ENCODE measurements at places on chromosomes 1 and 21.

DNA sequence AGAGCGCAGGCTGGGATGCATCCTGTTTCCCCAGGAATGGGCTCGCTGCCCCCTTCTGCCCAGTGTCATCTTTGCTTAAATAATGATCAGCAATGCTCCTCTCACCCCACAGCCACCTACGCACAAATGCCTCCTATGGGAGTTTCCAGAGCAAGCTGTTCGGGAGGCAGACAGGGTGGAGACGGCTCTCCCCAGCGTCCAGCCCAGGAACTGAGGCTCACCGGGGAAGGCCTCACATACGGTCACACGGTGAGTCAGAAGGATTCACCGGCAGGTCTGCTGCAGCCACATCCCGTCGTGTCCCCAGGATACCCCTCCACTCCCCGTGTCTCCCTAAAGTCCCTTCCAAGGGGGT, 40.3 kb upstream of the RUNX3 start:
- DNase-seq = no peak

DNA sequence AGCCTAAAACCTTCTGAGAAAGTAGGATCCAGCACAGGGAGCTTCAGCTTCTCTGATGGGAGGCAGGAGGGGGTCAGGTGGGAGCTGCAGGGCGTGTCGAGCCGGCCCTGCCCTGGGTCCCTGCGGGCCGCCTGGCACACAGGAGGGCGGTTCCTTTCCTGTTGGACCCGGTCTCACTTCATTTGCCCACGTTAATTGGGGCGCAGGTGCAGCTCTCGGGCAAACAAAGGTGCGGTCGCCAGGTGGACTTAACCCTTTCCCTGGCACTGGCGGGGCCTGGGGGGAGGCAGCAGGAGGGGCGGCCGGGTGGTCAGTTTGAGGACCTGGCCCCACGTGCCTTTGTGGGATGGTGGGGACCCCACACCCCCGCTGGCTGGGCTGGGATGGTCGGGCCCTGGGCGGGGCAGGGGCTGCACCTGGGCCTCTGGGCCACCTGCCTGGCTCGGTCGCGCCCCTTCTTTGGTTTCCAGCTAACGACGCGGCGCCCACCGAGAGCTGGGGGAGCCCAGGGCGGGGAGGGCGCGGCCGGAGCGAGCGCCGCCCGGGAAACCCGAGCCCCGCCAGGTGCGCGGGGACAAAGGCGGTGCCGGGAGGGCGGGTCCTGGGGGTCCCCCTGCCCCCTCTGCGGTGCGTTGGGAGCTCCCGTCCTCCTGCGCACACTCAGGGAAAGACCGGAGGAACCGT, 20.8 kb upstream of the C1orf159 start:
- no peak for DNase-seq

- DNase-seq = no peak
Observed at GRCh38 chr1:110487726-110488125, 31.2 kb downstream of the KCNA10 start.

DNA sequence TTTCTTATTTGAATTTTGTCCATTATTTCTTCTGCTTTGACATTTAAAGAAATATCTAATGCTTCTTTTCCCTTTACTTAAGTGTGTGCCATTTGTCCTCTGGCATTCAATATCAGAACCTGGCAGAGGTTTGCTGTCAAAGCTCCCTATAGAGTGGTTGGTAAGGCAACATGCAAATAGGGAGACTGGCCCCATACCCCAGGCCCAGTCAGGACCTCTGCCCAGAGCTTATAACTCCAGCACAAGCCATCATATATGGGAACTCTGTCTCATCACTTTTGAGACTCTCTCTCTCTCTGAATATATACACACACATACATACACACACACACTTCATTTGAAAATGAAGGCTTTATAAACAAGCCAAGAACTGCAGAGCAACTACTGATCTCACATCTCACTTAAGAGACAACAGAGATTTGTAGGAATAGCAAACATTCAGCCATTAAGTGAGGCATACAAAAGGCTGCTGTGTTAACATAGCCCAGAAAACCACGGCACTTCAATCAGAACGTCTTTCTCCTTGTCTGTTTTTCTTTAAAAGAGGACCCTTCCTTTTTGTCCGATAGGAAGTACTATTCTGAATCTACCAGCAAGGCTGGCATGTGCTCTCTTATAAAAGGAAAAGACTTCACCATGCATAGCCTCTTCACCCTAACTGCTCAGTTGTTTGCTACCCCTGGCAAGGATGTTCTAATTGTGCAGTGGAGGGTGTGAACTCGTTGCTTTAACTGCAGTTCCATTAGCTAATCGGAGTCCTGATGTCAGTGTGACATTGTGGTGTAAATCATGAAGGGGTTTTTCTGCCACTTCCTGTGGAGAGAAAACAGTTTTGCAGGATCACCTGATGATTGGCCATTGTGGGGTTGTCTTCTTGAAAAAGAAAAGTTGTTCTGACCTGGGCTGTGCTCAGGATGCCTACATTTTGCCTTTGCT, 101.7 kb downstream of the NR5A2 start:
- DNase-seq = no peak

DNA sequence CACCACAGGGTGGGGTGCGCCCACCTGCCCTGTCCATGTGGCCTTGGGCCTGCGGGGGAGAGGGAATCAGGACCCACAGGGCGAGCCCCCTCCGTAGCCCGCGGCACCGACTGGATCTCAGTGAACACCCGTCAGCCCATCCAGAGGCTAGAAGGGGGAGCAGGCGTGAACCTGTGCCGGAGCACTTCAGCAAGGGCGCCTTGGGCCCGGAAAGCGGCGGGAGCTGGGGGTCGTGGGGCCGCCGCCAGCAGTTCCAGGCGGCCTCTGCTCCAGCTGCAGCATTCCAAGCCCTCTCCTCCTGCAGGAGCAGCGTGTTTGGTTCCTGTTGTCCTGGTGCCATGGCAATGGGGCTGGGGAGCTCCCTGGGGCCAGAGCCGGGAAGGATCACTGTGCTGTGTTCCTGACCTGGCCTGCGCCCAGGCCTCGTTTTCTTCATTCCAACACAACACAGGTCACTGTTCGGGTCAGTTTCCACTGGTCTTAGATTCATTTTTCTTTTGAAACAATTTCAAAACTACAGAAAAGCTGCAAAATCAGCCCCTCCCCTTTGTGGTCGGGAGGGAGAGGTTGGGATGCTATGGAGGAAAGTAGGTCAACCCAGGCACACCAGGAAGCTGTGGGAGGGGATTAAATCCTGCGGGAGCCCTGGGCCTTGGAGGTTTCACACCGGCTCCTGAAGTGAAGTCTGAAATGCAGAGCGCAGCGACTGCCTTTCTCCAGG, 18.8 kb downstream of the SLX9 start:
- DNase-seq = no peak

- no peak for DNase-seq
Observed at GRCh38 chr21:31878831-31879230, 6.0 kb downstream of the HUNK start.

DNA sequence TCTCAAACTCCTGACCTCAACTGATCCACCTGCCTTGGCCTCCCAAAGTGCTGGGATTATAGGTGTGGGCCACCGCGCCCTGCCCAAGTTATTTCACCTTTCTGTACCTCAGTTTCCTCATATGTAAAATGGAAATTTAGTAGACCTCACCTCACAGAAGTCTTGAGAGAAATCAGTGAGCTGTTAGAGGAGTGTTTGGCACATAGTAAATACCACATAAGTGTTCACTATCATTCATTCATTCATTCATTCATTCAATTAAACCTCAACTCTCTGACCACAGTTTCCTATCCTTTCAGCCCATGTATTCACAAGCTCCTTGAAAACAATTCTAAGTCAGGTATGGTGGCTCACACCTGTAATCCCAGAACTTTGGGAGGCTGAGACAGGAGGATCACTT, 3.8 kb upstream of the FGR start:
- no peak for DNase-seq

GRCh38 chr1:17128361-17128760, 9.1 kb upstream of the PADI2 start:
- DNase-seq = no peak

DNA sequence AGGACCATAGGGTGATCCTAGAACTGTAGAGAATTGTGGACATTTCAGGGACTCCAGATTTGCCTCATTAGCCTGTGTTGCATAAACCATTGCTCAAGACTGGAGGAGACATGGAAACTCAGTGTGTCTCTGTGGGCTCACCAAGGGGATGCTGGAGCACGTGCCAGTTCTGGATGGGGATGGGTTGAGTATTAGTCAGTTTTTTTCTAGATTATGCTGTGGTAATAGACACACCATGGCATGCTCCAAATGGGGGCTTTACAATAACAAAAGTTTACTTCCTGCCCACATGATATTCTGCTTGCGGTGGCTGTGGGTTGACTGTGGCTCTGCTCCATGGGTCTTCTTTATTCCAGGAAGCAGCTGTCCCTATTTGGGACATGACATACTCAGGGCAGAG, 125.4 kb downstream of the FOXD2 start:
- DNase-seq = no peak

- no peak for DNase-seq
Observed at GRCh38 chr21:41890355-41890754, 11.2 kb upstream of the PRDM15 start.

DNA sequence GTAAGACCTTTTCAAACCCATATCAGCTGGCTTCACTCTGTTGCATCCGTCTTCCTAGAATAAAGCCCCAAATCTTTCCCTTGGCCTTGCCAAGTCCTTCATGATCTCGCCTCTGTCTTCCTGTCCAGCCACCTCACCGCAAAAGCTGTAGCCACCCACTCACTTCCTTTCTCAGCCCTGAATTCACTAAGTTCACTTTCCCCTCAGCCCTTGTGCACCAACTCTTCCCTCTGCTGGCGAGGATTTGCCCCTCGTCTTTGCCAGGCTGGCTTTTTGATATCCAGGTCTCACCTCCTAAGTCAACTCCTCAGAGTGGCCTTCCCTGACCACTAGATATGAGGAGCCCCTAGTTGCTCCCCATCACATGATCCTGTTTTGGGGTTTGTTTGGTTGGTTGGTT, 3.9 kb upstream of the COL16A1 start:
- no peak for DNase-seq

DNA sequence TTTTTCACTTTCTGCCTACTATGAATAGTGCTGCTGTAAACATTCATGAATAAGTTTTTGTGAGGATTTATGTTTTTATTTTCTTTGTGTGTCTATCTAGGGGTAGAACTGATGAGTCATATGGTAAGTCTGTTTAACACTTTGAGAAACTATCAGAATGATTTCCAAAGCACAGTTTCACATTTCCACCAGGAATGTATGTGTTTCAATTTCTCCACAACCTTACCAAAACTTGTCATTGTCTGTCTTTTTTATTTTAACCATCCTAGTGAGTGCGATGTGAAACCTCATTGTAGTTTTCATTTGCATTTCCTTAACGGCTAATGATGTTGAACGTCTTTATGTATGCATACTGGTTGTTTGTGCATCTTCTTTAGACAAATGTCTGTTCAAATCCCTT, 23.5 kb downstream of the RNASEL start:
- DNase-seq = no peak

- DNase-seq = no peak
Observed at GRCh38 chr21:41170859-41171609, 3.1 kb downstream of the BACE2 start.

GRCh38 chr1:17612831-17613230, 73.3 kb downstream of the ARHGEF10L start:
- no peak for DNase-seq

DNA sequence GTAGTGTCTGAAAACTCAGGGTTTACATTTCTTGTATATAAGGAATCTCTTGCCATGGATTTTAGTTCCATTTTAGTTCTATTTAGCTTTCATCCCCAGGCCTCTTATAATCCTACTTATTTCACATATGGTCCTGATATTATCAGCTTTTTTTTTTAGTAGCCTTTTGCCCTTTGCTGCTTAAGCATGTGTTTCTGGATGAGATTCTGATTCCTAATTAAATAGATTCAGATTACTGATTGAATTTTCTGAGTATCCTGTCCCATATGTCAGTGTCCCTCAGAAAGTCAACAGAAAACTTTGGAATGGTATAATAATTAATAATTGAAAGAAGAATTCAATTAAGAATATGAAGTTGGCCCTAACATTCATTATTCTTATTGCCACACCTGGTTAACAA, 134.7 kb upstream of the HOOK1 start:
- no peak for DNase-seq

GRCh38 chr1:113940365-113941244, 11.5 kb downstream of the HIPK1 start:
- no peak for DNase-seq

DNA sequence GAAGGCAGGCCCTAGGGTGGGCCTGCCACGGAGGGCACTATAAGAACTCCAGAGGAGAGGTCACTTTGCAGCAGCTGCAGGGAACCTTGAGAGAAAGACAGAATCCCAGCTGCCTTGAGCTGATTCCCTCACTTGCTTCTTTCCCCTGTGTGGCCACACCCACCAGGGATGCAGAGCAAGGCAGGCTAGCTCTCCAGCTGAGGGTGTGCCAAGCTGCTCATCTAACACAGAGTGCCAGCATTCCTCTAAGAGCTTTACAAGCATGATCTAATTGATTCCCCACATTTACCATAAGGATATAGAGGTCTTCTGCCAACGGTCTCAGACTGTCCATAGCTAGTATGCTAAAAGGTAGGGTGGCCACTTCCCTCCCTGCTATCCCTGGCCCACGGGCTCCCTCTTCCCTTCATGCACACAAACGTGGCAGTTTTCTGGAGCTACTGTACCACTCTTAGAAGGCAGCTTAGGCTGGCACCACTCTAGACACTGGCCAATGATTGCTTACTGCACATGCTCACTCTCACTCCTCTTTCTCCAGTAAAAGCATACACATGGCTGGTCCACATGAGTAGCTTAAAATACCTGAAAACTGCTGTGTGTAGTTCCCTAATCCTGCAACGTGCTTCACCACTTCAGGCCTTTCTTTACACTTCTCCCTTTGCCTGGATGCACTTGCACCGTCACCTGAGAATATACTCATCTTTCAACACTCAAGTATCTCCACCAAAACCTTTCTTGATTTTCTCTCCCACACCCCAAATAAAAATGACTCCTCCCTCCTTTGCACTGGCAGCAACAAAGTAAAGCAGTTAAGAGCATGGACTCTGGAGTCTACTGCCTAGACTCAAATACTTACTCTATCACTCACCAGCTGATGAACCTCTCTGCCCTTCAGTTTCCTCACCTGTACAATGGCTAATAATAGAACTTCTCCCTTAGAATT, 57.7 kb downstream of the DMAP1 start:
- DNase-seq = peak; percentile 13

DNA sequence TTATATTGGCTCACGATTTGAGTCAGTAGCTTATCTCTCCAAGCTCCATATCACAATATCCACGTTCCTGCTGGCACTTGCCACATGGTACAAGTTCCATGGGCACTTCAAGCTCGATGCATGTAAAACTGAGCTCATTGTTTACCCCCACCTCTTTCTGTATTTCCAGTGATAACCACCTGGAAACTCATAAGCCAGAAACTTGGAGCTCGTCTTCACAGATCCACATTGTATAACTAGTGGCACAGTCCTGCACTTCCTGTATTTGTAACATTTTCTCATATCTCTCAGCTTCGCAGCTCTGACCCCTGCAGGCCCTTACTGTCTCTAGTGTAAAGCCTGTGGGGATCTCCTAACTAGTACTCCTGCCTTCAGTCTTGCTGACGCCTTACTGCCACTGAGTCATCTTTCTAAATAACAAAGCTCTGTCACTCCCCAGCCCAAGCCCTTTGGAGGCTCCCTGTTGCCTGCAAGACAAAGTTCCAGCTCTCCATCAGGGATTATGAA, 6.5 kb upstream of the C2CD4D start:
- DNase-seq = no peak

Measured in NCI-H446 (cell line).